H9 (cell line): ENCODE measurements at places on chromosomes 6 and 20.

- DNase-seq: no peak
Observed at GRCh38 chr6:36273802-36274514, 4.1 kb downstream of the PNPLA1 start.

DNA sequence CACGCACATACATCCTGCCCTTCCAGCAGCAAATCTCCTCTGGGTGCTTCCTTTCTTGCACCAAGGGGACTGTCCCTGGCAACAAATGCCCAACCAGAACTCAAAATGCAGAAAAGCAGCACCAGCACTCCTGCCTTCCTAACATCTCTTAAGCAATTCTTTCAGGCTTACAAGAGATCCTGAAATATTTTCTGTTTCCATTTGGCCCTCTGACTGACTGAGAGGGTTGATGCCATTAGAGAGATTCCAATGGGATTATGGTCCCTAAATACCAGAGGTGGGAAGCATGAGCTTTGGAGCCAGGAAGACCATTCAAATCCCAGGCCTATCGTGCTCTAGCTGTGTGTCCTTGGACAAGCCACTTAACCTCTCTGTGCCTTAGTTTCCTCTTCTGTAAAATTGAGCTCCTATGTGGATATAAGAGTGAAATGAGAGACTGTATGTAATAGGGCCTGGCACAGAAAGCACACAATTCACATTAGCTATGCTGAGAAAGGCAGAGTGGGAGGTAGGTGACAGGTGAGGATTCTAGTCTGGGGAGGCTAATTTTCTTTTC, 56.8 kb downstream of the PRDM1 start:
- no peak for DNase-seq

GRCh38 chr6:145728444-145729385, 6.6 kb downstream of the EPM2A start:
- no peak for DNase-seq

DNA sequence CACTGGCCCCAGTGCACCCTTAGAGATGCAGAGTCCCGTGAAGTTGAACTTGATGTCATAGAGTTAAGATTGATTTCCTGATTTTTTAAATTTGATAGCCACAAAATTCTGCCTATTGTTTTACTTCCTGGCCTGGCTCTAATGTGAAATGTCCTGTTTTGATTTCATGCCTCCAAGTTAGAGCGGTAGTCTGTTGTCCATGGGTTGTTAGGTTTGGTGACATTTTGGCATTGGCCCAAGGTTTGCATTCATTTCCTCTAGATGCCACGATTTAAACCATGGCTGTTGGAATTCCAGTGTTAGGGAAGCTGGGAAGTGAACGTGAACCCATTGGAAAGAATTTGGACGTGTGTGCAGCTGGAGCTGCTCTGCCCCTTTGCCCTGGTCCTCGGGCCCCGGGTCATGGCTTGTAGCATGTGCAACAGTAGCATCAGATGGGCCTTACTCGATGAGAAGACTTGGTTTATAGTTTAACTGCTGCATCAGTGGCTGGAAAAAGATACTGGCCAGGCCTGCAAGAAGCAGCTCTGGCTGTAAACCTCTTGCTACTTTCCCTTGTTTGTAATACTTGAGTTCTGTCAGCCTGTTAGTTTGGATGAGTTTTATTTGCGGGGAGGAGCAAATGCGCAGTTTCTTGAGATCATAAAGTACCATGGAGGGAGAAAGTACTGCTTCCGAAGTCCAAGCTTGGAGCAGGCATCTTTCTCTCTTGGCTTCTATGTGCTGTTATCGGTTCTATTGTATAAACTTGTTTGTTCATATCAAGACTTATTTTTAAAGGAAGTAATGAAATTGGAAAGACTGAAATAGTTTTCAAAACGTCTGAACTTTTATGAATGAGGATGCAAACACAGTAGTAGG, 121.4 kb upstream of the CLDN20 start:
- DNase-seq: no peak

DNA sequence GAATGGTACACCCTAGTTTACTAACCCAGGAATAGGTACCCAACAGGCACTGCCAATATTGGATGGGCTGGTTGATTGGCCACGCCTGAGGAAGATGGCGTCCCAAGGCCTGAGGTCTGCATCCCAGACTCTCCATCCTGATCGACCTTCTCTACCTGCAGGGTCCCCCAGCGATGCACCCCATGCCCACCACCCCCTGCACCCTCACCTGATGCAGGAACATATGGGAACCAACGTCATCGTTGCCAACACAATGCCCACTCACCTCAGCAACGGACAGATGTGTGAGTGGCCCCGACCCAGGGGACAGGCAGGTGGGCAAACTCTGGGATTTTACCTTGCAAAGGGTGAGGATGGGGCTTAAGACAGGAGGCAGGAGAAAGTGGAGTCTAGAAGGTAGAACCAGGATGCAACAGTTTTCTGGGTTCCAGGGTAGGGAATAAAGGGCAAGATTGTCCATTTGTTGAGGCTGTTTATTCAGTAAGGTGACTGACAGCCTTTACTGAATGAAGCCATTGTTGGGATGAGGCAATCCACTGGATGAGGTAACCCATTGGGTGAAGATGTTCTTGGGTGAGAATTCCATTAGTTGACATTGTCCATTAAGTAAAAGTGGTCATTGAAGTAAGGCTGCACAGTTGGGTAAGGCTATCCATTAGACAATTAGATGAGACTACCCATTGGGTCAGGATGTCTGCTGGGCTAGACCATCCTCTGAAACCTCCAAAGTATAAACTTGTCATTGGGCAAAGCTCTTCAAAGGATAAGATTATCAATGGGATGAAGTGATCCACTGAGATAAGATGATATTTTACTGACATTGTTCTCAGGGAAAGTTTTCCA, 47.3 kb upstream of the TTPAL start:
- DNase-seq: no peak
